ELR (cell line): ENCODE measurements at places on chromosomes 1 and 21.

- no peak for DNase-seq
Observed at GRCh38 chr21:45463871-45464270, 58.9 kb downstream of the COL18A1 start.

GRCh38 chr1:7526196-7526866 is 244.8 kb upstream of the VAMP3 start:
- peak; percentile 66 for DNase-seq

DNA sequence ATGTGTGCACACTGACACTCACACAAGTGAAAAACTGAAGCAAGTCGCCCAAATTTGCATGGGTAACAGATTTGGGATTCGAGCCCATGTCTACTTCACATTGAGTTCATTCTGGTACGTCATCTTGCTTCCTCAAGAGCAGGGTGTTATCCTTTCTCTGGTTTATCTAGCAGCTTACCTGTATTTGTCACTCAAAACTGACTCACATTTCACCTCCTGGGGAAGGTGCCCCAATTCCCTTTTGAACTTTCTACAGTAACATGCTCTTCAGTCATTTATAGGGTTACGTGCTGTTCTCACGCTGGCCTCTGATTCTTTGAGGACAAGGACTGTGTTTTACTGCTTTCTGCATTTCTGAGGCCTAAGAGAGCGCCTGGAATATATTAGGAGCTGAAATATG is 162.8 kb downstream of the PDE4B start:
- DNase-seq: no peak

DNA sequence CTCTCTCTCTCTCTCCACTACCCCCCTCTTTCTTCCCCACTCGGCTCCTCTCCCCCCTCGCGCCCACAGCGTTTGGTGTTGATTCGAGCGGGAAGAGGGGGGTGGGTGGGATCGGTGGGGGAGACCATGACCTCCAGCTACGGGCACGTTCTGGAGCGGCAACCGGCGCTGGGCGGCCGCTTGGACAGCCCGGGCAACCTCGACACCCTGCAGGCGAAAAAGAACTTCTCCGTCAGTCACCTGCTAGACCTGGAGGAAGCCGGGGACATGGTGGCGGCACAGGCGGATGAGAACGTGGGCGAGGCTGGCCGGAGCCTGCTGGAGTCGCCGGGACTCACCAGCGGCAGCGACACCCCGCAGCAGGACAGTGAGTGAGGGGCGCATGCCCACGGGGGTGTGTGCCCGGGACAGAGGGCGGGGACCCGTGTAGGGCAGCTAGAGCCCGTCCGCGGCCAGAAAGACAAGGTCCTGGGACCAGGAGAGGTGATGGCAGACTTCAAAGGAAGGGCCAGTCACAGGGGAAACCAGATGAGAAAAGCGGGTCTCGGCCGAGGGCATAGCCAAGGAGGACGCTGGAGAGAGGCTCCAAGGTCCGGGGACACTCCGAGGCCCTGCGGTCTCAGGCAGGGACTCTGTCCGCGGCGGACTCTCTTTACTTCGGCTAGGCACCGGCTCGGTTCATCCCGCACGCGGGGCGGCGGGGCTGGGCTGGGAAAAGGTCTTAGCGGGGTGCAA is at the start of gene PRRX1:
PRRX1 (plus strand) TSS at position 39 of the 735 bp plus-strand sequence; CDS start at position 127, 88 bp downstream.
- DNase-seq: peak; percentile 45

DNA sequence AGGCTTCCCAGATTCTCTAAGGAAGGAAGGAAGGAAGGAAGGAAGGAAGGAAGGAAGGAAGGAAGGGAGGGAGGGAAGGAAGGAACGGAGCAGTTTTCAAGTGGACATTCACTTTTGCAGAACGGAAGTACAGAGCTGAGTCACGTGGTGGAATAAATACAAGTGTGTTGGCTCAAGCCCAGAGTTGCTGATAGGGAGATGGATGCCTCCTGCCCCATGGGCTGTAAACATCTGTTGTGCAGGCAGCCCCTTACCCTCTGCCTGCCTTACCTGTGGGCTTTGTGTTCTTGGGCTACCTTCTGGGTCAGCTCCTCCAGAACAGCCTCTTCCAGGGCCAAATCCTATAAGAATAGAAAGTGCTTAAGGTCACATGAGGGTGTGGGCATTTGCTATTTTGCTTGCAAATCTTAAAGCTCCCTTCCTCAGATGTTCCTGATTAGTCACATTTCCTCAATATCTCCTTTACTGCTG is 121.7 kb downstream of the SMYD2 start:
- DNase-seq: peak; percentile 60

GRCh38 chr1:206793620-206794019 is 21.3 kb upstream of the IL10 start:
- DNase-seq: no peak

- DNase-seq: no peak
Observed at GRCh38 chr1:18527921-18528320, 47.2 kb downstream of the KLHDC7A start.

- DNase-seq: no peak
Observed at GRCh38 chr1:198030682-198031081, 113.5 kb downstream of the LHX9 start.

- no peak for DNase-seq
Observed at GRCh38 chr1:108079440-108080025, 114.6 kb upstream of the VAV3 start.

DNA sequence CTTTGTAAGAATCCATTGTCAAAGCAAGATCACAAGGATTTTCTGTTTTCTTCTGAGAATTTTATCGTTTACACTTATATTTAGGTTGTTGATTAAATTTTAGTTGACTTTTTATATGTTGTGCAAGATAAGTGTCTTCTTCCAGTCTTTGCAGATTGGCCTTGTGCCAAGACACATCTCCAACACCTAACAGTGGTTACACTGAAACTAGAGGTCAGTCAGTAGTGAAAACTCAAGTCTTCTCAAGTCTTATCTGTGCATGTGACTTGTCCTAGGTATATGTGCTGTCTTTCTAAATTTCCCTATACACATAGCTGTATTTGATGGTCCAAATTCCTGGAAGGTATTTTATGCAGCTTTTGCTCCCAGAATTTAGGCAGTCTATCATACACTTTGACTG is 1183.2 kb upstream of the B3GALT2 start:
- no peak for DNase-seq

- no peak for DNase-seq
Observed at GRCh38 chr1:181483285-181484195, at the start of gene CACNA1E. CACNA1E (plus strand) TSS chr1:181483517; CDS start chr1:181483745, 228 bp downstream.

- DNase-seq: no peak
Observed at GRCh38 chr1:227125929-227126545, 185.9 kb downstream of the COQ8A start.

GRCh38 chr1:7549277-7550161 is 221.6 kb upstream of the VAMP3 start:
- peak; percentile 83 for DNase-seq

- DNase-seq: peak; percentile 98
Observed at GRCh38 chr1:26999440-26999987, 6.0 kb downstream of the TRNP1 start.

DNA sequence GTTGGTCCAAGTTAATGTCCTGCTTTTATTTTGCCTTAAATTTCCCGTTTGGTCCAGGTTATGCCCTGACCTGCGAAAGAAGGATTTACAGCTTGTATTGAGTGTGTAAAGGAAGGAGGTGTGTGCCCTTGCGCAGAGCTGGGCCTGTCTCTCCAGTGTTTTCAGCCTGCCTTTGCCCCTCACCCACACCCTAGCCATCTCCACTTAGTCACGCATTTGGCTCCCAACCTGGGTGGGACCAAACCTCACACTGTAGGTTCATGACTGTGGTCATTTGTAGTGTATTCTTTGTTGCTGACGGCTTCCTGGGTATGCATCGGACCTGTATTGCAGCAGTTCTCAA is 572 bp upstream of the SRSF10 start:
- peak; percentile 83 for DNase-seq

DNA sequence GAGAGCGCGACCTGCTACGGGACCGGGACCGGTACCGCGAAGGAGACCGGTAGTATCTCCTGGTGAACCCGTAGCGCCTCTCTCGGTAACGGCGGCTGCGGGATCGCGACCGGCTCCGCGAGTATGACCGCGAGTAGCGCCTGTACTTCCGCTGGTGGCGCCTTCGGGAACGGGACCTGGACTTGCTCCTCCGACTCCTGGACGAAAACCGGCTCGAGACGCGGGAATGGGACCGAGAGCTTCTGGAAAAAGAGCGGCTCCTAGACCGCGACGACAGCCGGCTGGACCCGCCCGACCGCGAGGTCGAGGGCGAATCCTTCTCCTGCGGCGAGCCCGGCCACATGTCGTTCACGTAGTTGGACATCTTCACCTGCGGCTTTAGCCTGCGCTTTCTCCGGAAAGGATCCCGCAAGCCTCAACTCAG is 642 bp downstream of the RSRP1 start:
- peak; percentile 43 for DNase-seq

DNA sequence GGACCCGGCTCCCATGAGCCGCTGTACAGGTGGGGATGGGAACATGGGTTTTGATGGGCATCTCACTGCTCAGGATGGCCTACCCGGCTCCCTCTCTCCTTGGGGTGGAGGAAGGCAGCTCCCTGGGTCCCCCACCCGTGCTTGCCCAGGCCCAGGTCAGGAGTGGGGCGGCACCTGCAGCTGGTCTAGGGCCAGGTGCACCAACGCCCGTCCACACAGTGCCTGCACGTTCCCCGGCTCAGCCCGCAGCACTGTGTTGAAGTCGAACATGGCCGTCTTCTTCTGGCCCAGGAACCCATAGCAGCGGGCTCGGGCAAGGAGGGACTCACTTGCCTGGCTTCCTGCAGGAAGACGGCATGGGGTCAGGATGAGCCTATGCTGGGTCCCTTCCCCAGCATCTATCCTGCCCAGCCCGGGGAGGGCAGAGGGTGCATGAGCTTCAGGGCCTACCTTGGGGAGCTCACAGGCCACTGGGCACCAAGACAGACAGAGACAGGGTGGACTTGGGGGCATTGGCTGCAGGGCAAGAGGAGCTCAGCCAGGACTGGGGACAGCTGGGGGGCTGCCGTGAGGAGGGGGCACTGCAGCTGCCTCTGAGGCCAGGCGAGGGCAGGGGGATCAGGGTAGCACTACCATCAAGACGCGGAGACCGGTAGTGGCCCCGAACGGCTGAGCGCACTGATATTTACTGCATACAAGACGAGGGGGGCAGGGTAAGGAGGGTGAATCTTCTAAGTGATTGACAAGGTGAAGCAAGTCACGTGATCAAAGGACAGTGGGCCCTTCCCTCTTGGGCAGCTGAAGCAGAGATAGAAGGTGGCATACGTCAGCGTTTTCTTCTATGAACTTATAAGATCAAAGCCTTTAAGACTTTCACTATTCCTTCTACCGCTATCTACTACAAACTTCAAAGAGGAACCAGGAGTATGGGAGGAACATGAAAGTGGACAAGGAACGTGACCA is 17.8 kb downstream of the TTC34 start:
- DNase-seq: no peak

GRCh38 chr1:3714814-3715213 is 37.4 kb upstream of the CCDC27 start:
- no peak for DNase-seq

GRCh38 chr21:38659936-38660332 is 145.8 kb upstream of the ETS2 start:
- DNase-seq: no peak

DNA sequence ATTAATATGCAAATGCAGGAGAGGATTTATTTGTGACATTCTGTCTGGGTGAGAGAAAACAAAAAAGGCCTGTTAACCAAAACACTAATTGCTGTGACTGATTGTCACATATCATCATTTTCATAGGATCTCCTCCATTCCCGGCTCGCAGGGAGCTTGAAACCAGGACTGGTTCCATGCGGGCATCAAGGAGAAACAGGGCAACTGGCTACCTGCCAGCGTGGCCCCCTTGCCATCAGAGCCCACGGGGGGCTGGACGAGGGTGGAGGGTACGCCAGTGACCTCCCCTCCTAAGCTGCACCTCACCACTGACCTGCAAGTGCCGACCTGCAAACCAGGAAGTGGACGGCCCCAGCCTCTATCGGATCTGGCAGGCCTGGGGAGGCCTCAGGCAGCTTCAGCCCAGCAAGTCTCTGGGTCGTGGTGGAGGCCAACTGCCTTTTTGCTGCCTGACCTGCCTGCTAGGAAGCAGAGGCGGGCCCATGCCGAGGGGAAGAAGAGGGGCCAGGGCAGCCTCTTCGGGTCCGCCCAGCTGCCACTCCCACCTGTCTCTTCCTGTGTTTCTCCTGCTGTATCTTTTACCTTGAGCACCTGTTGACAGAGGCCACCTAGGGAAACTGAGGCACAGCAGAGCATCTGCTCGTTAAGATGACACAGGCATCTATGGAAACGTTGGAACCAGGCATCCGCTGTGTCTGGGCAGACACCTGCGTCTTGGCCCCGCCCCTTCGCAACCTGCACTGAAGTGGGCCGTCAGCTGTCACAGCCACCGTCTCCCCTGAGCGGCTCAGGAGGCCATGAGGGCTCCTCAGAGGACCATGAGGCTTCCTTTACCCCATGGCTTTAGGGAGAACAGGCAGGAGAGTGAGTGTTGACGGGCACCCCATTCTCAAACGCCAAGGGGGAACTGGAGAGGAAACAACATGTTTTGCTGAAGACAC is 74.8 kb downstream of the CASZ1 start:
- no peak for DNase-seq

DNA sequence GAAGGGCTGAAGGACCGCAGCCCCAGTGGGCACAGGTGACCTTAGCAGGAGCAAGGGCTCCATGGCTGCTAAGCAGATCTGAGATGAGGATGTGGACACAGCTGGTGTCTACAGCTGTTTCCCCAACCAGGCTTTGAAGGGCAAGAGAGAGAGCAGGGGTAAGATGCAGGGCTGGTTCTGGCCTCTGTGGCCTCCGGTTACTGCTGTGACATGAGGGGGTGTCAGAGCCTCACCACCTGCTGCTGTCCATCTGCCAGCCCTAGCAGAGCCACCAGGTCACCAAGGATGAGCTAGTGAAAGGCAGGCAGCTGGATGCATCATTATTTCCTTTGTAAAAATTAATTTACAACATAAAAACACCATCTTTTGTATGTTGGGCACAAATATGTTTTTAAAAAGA is 33.4 kb downstream of the OBSCN start:
- DNase-seq: no peak

DNA sequence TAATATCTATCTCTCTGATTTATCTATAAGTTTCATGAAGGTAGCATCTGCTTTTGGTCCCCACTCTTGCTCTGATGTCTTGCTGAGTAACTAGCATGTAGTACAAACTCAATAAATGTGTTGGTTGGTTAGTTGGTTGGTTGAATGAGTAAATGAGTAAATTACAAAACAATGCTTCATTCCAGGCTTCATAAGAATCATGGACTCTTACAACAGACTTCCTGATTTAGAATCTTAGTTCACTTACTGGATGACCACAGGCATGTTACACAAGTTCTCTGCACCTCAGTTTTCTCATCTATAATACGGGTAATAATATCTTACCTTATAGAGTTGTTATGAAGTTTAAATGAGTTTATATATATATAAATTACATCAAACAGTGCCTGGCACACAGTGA is 98.6 kb downstream of the ZNF281 start:
- peak; percentile 33 for DNase-seq

DNA sequence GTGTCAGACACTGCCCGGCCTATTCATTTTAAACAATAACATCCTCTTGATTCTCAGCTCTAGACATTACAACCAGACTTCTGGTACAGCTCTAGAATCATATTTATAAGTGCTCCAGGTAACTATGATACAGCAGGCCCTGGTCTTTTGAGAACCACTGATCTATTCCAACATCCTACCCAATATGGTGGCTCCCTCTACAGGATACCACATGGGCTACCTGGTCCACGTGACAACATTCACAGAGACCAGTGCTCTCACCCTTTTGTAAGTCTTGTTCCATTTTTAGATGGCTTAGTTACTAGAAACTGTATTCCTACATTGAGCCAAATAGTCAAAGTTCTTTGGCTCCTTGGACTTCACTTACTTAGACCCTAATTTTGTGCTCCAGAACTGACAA is 102.9 kb downstream of the PTPN14 start:
- DNase-seq: no peak
